GM23248 (cell line): ENCODE measurements at places on chromosomes 4 and X. TPM values are rescaled to one million over a fixed set of nuclear protein-coding genes. Genes with fewer than 3 reads are reported as not detected.

CHRDL1 gene
- 0.06 TPM in 1 of 2 replicates, not detected in the other for polyA plus RNA-seq

BBS12 gene
- 5.0 and 5.2 TPM in 2 replicates for polyA plus RNA-seq

LRIT3 gene
- polyA plus RNA-seq = not detected in 2 replicates

CLDN34 gene
- not detected in 2 replicates for polyA plus RNA-seq

C4orf51 gene
- not detected in 2 replicates for polyA plus RNA-seq

AWAT2 gene
- polyA plus RNA-seq = not detected in 2 replicates

PAGE2 gene
- not detected in 2 replicates for polyA plus RNA-seq

- no peak for DNase-seq
Observed at GRCh38 chr4:111814961-111815360, 330.3 kb upstream of the FAM241A start.

DNA sequence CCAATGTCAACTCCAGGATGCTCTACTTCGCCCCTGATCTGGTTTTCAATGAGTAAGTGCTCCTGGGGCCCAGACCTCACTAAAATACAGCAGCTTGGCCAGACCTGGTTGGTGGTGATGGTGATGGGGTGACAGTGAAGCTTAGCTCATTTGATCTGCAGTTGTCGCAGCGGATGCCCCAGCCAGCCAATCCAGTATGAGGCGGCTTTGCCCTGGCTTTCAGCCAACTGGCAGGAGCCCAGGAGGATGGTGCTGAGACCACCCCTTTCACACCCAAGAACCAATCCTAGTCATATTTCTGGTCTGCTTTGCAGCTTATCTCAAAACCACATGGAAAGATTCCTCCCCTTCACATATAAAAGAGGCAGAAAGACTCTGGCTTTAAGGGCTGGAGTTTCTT lies 173.8 kb downstream of the AR start:
- no peak for DNase-seq

- peak; percentile 79 for DNase-seq
Observed at GRCh38 chr4:76087007-76087769, 12.7 kb downstream of the ART3 start.

GRCh38 chrX:36957425-36958328 lies 50.5 kb upstream of the FAM47C start:
- DNase-seq = no peak

DNA sequence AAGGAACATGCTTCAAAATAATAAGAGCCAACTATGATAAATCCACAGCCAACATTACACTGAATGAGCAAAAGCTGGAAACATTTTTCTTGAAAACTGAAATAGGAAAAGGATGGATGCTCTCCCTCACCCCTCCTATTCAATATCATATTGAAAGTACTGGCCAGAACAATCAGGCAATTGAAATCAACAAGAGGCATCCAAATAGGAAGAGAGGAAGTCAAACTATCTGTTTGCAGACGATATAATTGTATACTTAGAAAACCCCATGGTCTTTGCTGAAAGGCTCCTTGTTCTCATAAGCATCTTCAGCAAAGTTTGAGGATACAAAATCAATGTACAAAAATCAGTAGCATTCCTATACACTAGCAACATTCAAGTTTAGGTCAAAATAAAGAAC lies 1562.5 kb upstream of the ADGRL3 start:
- DNase-seq = no peak

DNA sequence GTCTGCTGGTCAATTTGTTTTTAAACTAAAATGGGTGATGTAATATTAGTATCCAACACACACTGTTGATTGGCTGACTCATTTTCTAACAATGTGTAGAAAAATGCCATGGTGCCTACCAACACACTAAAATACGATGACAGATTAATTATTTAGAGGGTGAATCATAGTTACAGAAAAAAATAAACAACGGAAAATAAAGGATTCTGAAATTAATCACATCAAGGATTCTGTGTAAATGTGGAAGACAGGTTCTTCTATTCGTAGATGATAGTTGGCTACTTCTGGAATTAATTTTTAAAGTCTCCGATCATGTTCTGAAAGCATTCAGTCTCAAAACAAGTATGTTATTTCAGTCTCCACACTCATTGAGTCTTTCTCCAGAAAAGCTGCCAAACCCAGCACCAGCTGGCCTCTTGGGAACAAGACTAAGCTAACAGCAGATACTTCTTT lies 8.2 kb upstream of the IQCM start:
- DNase-seq = peak; percentile 92

DNA sequence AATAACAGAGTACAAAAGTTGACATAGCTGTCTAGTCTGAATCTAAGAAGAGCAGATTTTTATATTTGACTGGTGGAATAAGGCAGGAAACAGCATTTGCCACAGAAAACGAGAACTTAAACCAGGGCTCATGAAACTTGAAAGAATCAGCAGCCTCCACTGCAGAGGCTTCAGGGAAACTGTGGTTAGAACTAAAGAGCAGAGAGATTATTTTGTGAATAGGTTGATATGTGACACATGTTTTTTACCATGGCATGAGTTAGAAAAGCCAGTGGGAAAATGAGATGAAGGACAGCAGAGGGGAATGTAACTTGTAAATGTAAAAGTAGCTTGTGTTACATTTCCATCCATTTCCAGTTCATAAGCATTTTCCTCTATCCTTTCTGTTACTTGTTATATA lies 63.7 kb upstream of the CAMK2D start:
- DNase-seq = no peak

GRCh38 chr4:82599336-82599735 lies 37.5 kb upstream of the TMEM150C start:
- DNase-seq = no peak

DNA sequence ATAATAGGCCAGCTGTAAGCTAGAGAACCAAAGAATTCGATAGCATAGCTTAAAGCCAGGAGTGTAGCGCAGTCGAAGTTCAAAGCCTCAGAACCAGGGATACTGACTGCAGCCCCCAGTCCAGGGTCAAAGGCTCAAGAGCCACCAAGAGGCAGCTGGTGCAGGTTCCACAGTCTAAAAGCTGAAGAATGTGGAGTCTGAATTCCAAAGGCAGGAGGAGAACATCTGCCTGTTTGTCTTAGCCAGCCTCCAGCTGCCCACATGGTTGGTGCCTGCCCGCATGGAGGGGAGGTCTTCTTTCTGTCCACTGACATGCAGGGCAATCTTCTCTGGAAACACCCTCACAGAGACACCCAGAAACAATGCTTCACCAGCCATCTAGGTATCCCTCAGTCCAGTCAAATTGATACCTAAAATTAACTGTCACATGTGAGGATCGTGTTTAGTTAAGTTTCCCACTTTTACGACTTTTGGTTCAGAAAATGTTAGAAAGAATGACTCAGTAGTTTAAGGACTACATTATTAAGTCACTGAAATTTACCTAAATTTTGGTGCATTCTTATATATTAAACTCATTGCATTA lies 52.8 kb upstream of the RHOH start:
- no peak for DNase-seq

- DNase-seq = no peak
Observed at GRCh38 chr4:87697272-87697671, 47.2 kb downstream of the DMP1 start.

DNA sequence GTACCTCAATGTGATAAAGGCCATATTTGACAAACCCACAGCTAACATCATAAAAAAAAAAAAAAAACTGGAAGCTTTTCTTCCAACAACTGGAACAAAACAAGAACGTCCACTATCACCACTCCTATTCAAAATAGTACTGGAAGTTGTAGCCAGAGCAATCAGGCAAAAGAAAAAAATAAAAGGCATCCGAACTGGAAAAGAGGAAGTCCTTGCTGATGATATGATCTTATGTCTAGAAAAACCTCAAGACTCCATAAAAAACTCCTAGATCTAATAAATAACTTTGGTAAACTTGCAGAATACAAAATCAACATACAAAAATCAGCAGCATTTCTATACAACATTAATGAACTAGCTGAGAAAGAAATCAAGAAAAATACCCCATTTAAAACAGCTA lies 134.3 kb downstream of the TEX11 start:
- no peak for DNase-seq
